ENCODE measurements at places on chromosomes 12 and 14. TPM values are rescaled to one million over a fixed set of nuclear protein-coding genes. Genes with fewer than 3 reads are reported as not detected.

DNA sequence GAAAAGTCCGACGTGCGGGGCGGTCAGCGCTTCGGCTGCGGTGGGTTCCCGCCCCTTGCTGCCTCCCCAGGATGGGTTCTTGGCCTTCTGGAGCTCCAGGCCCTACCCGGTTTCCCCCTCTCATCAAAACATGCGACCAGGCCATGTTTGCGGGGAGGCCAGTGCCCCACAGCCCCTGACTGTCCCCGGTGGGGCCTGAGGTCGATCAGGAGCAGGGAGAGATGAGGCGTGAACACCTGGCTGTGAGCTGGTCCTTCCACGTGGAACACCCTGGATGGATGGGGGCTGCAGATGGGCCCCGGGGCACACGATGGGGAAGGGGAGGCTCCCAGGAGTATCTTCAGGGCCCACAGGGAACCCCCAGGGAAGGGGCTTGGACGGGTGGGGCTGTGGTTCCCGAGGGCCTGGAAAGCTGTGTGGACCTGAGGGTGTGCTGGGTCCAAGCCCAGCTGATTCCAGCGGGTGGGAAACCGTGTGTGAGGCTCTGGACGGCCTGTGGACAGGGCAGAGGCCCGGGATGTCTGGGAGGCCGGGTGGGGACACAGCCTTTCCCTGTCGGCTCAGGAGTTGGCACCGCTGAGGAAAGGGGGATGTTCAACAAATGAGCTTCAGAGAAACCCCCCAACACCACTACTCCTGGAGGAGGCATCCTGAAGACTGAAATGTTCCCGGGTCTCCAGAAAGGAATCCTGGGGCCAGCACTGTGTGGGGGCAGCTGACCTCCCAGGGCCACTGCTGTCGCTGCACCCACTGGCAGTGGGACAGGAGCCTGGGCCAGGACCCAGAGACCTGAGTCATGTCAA, 187.0 kb upstream of the C14orf180 start:
- no peak for DNase-seq

DNA sequence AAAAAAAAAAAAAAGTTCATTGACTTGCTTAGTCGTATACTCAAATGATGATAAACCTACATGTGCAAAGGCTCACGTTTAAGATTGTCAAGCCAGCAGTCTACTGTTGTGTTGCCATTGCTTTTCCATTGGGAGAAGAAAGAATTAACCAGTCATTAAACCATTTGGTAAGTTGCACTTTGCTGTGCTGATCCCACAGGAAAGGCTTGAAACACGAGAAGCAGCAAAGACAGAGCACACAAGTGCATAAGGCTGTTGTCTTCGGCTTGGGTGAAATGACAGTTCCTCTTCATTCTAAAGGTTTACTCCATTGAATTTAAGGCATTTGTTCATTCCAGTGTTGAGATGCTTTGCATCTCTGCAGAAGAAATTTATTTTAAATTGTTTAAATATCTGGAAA, 50.1 kb downstream of the ZC3H14 start:
- DNase-seq, result no peak

DNA sequence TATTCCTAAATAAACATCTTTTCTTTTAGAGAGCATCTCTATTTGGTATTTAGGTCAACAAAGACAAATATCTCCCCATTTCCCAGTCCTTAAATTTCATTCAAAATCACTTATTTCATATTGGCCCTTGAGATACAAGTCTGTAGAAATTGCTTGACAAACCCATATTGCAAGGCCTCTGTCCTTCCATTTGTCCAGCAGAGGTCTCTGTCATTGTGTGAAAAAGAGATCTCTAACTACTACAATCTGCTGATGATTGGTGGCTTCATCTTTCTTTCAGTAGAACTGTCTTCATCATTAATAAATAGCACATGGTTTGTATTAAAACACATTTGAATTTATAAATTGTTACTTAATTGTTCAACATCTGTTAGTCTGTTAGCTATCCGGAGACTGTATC, 252.6 kb downstream of the ACSS3 start:
- DNase-seq, result no peak

GRCh38 chr14:104692261-104692938, 3.0 kb downstream of the INF2 start:
- no peak for DNase-seq

GRCh38 chr12:92363295-92364146, 217.9 kb upstream of the BTG1 start:
- peak; percentile 29 for DNase-seq

- no peak for DNase-seq
These were observed 161.1 kb downstream of the SNAPC1 start for GRCh38 chr14:61923348-61923747.

GRCh38 chr14:93033084-93033982, 82.4 kb downstream of the ITPK1 start:
- DNase-seq, result no peak

- no peak for DNase-seq
These were observed 627 bp downstream of the CPM start for GRCh38 chr12:68932128-68932960.

DNA sequence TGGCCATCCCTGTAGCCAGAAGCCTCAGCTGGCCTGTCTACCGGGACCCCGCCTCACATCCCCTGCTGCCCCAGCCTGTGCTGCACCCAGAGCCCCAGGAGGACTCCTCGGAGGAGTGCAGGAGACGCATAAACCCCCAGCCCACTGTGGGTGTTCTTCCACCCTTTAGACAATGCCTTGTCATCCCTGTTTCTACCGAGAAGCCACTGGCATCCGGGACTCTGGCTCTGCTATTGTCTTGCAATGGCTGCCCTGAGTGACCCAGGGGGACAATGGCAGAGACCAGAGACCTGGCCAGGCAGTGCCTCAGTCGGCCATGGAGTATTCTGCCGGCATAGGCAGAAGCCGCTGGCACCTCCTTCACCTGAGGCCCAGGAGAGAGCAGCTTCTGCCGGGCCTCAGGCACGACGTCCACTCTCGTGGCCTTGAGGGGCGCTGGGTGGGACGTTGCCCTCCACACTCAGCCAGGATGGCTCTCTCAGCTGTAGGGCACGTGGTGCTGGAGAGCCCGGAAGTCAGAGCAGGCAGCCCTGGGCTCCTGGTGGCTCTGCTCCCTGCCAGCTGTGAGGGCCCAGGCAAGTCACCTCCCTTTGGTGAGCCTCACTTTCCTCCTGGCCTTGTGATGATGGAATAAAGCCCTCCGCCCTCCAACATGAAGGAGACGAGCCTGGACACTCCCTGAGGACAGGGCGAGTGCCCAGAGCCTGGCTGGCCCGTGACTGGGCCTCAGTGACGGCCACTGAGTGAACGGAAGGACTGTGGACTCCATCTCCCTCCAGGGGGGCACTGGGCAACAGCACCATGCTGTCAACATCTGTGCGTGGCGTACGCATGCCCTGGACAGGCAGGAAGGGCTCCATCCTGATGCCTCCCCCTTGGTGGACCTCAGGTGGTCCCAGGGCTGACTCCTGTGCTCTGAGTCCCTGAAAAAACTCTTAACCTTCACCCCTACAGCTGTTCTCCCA, 41.0 kb downstream of the TRAFD1 start:
- DNase-seq, result no peak

- no peak for DNase-seq
These were observed 811 bp downstream of the ACYP1 start for GRCh38 chr14:75063013-75063412.

- no peak for DNase-seq
These were observed 19.8 kb upstream of the PDE1B start for GRCh38 chr12:54529581-54529980.

- no peak for DNase-seq
These were observed 32.4 kb downstream of the PLXNC1 start for GRCh38 chr12:94180558-94181296.

- DNase-seq, result peak; percentile 66
These were observed 24.9 kb downstream of the CRACR2A start for GRCh38 chr12:3727877-3728632.

- no peak for DNase-seq
These were observed 122.2 kb downstream of the PIWIL1 start for GRCh38 chr12:130459916-130460315.

- DNase-seq, result no peak
These were observed 365.8 kb downstream of the CACNA1C start for GRCh38 chr12:2418579-2418978.

The TMEM30B gene
- 9.4 TPM for polyA plus RNA-seq

The MAP1LC3B2 gene
- 4.5 TPM for polyA plus RNA-seq

The CCDC196 gene
- not detected for polyA plus RNA-seq

The L2HGDH gene
- 11.1 TPM for polyA plus RNA-seq

The CFAP251 gene
- polyA plus RNA-seq, result 2.9 TPM

The EIF2S3B gene
- polyA plus RNA-seq, result not detected

The CELA1 gene
- not detected for polyA plus RNA-seq

The ACOT4 gene
- 10.6 TPM for polyA plus RNA-seq

The C12orf54 gene
- not detected for polyA plus RNA-seq

The ANG gene
- 24.5 TPM for polyA plus RNA-seq

The POTEM gene
- not detected for polyA plus RNA-seq

The TNS2 gene
- 90.1 TPM for polyA plus RNA-seq

The GDF3 gene
- 1.6 TPM for polyA plus RNA-seq
